ENCODE measurements at places on chromosomes 4 and X.

DNA sequence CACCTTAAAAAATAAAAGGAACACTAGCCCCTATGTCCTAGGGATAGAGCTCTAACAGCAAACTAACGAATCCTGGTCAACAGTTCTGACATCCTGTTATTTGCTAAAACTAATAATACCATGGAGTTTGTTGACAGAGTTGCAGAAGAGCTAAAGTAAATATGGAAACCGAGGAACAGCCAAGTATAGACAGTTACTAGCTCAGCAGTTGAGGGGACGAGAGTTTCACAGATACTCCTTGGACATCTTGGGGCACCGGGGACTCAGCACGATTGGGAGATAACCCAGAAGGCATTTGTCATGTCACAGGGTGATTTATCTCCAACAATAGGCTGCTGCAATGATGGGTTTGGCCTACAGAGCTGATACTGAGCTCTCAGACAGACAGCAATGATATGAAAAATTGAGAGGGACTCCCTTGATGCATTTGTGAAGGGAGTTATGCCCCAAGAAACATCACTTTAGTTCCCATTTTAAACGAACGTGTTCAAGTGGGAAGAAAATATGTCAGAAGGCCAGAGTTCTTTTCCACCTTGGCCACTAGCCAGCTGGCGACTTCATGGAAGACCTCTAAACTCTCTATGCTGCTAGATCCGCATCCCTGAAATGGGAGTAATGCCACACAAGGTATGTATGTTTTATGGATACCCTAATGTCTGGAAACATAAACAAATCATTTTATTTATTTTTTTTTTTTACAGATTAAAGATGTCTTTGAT, 48.6 kb downstream of the TSC22D3 start:
- DNase-seq = no peak
- no peaks in the 10 kb centered on the region for H3K36me3 ChIP-seq
- no peak overlapping the region for H3K4me3 ChIP-seq
- peak overlapping the region; percentile 25 for H3K27ac ChIP-seq
- H3K4me1 ChIP-seq = peaks cover 99% of the 10 kb centered on the region

GRCh38 chr4:166078383-166078782, 205.3 kb downstream of the TLL1 start:
- no peaks in the 10 kb centered on the region for H3K36me3 ChIP-seq
- no peaks in the 10 kb centered on the region for H3K4me1 ChIP-seq
- H3K27me3 ChIP-seq = no peaks in the 10 kb centered on the region
- no peak overlapping the region for H3K4me3 ChIP-seq

- DNase-seq = no peak
- no peak overlapping the region for H3K4me3 ChIP-seq
- no peak overlapping the region for H3K27ac ChIP-seq
- H3K36me3 ChIP-seq = no peaks in the 10 kb centered on the region
- H3K4me1 ChIP-seq = no peaks in the 10 kb centered on the region
- H3K27me3 ChIP-seq = no peaks in the 10 kb centered on the region
Measured at GRCh38 chr4:167956676-167957075, 135.7 kb upstream of the ANXA10 start.

- H3K4me3 ChIP-seq = no peak overlapping the region
- no peaks in the 10 kb centered on the region for H3K36me3 ChIP-seq
- H3K4me1 ChIP-seq = no peaks in the 10 kb centered on the region
- H3K27me3 ChIP-seq = no peaks in the 10 kb centered on the region
Measured at GRCh38 chr4:125714845-125715244, 400.1 kb downstream of the FAT4 start.

- no peak for DNase-seq
- H3K4me1 ChIP-seq = no peaks in the 10 kb centered on the region
- no peak overlapping the region for H3K27ac ChIP-seq
- no peak overlapping the region for H3K4me3 ChIP-seq
- peaks cover 2% of the 10 kb centered on the region for H3K36me3 ChIP-seq
- H3K27me3 ChIP-seq = no peaks in the 10 kb centered on the region
Measured at GRCh38 chr4:5800496-5800895, 89.5 kb downstream of the EVC start.

GRCh38 chr4:102696758-102697157, 64.0 kb downstream of the MANBA start:
- no peaks in the 10 kb centered on the region for H3K27me3 ChIP-seq
- H3K27ac ChIP-seq = no peak overlapping the region
- H3K36me3 ChIP-seq = no peaks in the 10 kb centered on the region
- no peaks in the 10 kb centered on the region for H3K4me1 ChIP-seq

- no peak overlapping the region for H3K4me3 ChIP-seq
- H3K27me3 ChIP-seq = no peaks in the 10 kb centered on the region
- no peaks in the 10 kb centered on the region for H3K4me1 ChIP-seq
- no peak for DNase-seq
- H3K36me3 ChIP-seq = no peaks in the 10 kb centered on the region
Measured at GRCh38 chrX:85905851-85906250, 141.5 kb downstream of the CHM start.

GRCh38 chr4:140254651-140255299, 100.8 kb upstream of the MAML3 start:
- H3K27me3 ChIP-seq = no peaks in the 10 kb centered on the region
- H3K4me1 ChIP-seq = peaks cover 41% of the 10 kb centered on the region
- no peaks in the 10 kb centered on the region for H3K36me3 ChIP-seq

- H3K4me3 ChIP-seq = no peak overlapping the region
- DNase-seq = no peak
- no peak overlapping the region for H3K27ac ChIP-seq
Measured at GRCh38 chr4:42649870-42650269, 7.0 kb downstream of the ATP8A1 start.

DNA sequence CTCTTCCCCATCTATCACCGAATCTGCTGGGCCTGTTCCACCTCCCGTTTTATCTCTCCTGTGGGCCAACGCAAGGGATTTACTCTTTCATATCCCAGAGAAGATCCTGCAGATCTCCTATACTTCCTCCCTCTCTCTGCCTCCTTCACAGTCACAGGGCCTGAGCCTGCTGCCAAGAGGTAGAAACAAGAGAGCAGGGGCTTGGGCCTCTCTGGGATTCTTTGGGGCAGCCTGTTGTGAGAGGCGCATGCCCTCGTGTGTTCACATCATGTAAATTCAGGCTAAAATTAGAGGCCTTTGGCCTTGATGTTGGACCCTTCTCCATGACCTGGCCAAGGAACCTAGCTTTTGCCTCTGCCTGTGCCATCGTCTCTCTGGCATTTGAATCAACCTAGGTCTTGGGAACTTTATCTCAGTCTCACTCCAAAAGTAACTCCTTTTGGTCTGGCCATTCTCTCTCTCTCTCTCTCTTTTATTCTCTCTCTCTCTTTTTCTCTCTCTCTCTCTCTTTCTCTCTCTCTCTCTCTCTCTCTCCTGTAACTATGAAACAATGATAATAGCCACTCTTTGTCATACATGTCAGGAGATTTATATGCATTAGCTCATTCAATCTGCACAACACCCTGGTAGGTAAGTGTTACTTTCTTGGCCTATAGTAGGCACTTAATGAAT, 20.0 kb upstream of the EFNB1 start:
- no peaks in the 10 kb centered on the region for H3K36me3 ChIP-seq
- H3K27ac ChIP-seq = no peak overlapping the region
- no peaks in the 10 kb centered on the region for H3K27me3 ChIP-seq
- H3K4me1 ChIP-seq = no peaks in the 10 kb centered on the region

DNA sequence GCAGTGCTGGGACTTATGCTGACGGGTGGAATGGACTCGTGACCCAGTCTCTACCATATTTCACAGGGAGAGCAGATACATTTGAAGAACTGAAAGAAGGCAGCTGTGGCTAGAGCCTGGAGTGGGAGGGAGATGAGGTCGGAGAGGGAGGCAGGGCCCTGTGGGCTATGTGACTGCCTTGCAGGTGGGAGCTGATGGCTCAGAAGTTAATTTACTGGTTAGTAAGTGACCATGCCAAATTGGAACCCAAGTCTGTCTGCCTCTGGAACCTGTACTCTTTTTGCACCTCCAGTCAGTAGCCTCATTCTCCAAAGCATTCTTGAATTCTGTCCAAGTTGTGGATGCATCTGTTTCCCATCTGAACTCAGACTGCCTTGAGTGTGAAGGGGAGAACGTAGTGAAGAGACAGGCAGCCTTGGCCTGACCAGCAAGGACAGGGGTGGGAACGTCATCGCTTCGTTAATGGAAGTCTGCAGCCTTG, 92.3 kb downstream of the REPS2 start:
- no peak overlapping the region for H3K27ac ChIP-seq
- no peaks in the 10 kb centered on the region for H3K36me3 ChIP-seq
- no peak for DNase-seq
- H3K27me3 ChIP-seq = no peaks in the 10 kb centered on the region
- no peaks in the 10 kb centered on the region for H3K4me1 ChIP-seq

GRCh38 chr4:105709081-105709450, 482 bp downstream of the GSTCD start:
- H3K4me1 ChIP-seq = peaks cover 15% of the 10 kb centered on the region
- no peaks in the 10 kb centered on the region for H3K27me3 ChIP-seq
- H3K36me3 ChIP-seq = no peaks in the 10 kb centered on the region

- H3K36me3 ChIP-seq = no peaks in the 10 kb centered on the region
- no peak overlapping the region for H3K27ac ChIP-seq
- no peaks in the 10 kb centered on the region for H3K27me3 ChIP-seq
- no peak overlapping the region for H3K4me3 ChIP-seq
- H3K4me1 ChIP-seq = no peaks in the 10 kb centered on the region
Measured at GRCh38 chrX:45614853-45615252, 414.2 kb upstream of the DIPK2B start.

- H3K4me3 ChIP-seq = no peak overlapping the region
- DNase-seq = no peak
- H3K27ac ChIP-seq = no peak overlapping the region
- H3K36me3 ChIP-seq = no peaks in the 10 kb centered on the region
Measured at GRCh38 chr4:129842096-129842495, 746.1 kb downstream of the C4orf33 start.

- H3K27ac ChIP-seq = peak overlapping the region; percentile 84
- no peak for DNase-seq
- H3K27me3 ChIP-seq = no peaks in the 10 kb centered on the region
Measured at GRCh38 chr4:1194010-1194900, 21.9 kb upstream of the SPON2 start.
